ENCODE measurements at places on chromosomes 5 and 9.
A peak's percentile ranks its signal among the peaks of the same experiment; 100 is the strongest.

GRCh38 chr9:93130861-93131481, 3.1 kb downstream of the NINJ1 start:
- DNase-seq: no peak

DNA sequence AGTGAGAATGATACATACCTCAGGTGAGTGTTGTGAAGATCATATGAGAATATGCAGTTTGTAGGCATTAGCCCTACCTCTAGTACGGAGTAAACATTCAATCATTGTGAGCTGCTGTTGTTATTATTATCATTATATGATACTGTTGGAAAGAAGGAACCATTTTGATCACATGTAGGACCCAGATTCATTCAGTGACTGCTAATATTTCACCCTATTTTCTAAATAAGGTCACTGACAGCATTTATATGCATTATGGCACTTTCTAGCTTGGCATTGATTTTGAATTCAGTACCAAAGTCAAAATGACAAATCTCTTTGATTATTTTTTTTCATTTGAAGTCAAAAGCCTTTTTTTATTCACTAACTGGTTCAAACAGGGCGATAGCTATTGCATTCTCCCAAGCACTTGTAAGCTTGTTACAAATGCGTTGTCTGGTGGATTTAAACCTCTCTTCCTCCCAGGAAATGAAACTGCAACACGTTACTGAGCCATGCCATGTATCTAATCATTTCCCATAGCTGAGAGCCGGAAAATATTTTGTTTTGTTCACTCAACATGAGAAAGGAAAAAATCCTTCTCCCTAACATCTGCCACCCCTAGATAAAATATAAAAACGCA, 320.8 kb upstream of the SGCD start:
- DNase-seq: no peak

DNA sequence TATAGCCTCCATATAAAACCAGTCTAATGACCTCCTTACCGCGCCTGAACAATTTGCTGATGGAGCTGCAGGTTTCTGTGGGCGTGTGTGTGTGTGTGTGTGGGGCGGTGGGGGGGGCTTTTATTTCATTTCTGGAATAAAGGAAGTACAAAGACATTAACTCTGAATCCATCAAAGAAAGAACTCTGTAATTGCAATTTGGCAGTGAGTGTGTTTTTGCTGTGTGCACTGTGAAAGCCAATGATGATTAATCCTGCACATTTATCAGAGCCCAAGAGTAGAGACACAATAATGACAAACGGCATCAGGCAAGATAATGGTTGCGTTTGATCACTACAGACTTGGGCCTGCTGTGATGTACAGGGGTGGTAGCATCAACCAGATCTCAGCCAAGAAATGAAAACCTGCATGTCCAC, 29.3 kb upstream of the NDFIP1 start:
- DNase-seq: no peak

- no peak for DNase-seq
Measured at GRCh38 chr9:102875687-102876086, 119.4 kb upstream of the CYLC2 start.

- no peak for DNase-seq
Measured at GRCh38 chr5:92560698-92561401, 1020.2 kb downstream of the NR2F1-AS1 start.

GRCh38 chr9:98916660-98917059, 27.0 kb upstream of the COL15A1 start:
- DNase-seq: no peak

DNA sequence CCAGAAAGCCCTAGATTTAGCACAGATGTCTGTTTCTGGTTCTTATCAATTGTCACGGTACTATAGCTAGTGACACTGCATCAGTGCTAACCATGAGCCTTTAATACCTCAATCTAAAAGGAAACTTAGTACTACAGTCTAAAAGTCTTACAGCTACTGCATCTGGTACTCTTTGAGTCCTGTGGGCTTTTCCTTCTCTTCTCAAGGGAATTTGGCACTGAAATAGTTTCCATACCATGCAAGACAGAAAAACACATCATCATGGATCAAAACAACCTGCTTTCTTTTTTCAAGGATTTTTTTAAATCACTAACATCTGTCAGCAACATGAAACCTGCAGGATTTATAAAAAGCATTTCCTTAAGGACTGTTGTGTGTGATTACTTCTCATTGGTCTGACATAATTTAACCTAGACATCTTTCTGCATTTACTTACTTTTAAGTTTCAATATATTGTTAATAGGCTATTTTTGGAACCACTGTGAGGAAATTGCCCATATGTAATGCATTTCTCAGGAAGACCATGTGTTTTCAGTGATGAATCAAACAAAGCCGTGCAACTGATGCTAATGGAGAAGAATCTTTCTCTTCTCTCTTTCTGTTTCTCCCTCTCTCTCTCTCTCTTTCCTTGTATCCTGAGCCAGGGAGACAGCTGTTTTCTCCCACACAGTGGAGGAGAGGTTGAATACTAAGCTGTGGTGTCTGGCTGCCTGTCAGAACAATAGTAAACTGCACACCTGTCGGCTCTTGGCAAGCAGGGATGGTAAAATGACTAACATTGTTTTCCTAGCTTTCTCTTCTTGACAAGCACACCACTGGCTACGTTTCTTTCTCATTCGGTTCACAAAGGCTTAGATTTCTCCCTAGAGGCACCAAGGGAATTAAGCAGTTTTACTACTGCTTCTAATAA, 273.4 kb downstream of the CSNK1G3 start:
- peak; percentile 56 for DNase-seq

- no peak for DNase-seq
Measured at GRCh38 chr9:135820661-135821060, 86.7 kb downstream of the CAMSAP1 start.

- DNase-seq: no peak
Measured at GRCh38 chr9:134227451-134228411, 63.4 kb upstream of the RNU6ATAC start.

GRCh38 chr9:135586601-135587109, 25.1 kb downstream of the PAEP start:
- DNase-seq: no peak

- no peak for DNase-seq
Measured at GRCh38 chr5:73295921-73296320, 122.9 kb downstream of the TMEM174 start.

GRCh38 chr5:162248107-162248713, 180.6 kb downstream of the GABRG2 start:
- no peak for DNase-seq

- DNase-seq: no peak
Measured at GRCh38 chr9:127926906-127927200, 3.7 kb downstream of the PIP5KL1 start.

DNA sequence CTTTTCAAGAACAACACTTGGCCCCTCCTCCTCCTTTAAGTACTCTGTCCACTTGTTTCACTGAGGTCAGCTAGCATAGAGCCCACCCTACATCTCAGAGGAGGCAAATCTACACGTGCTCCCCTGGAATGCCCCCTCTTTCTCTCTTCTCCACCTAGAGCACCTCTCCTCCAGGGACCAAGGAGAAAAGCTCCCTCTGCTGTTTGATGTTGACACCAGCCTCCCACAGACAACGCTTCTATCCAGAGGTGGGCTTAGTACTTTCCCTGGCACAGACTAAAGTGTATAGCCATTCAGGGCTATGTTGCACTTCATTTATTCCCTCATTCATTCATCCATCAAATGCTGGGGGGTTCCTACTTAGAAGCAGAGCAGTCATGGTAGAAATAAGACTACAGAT, 68.2 kb upstream of the TAF1L start:
- no peak for DNase-seq

DNA sequence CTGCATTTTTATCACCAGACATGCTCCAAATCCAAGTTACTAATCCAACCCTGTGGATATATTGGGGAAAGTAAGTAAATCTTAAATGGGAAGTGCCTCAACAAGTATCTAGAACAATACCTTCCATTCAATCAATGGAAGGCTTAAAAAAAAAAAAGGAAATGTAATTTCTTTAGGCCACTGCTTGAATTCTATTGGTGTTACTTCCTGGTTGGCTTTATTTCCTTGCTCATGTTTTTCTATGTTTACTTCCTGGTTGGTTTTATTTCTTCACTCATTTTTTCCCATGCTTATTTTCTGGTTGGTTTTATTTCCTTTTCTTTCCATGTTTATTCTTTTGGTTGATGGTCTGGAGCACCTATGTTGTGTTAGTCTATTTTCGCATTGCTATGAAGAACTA, 363.9 kb downstream of the KDM4C start:
- DNase-seq: no peak

DNA sequence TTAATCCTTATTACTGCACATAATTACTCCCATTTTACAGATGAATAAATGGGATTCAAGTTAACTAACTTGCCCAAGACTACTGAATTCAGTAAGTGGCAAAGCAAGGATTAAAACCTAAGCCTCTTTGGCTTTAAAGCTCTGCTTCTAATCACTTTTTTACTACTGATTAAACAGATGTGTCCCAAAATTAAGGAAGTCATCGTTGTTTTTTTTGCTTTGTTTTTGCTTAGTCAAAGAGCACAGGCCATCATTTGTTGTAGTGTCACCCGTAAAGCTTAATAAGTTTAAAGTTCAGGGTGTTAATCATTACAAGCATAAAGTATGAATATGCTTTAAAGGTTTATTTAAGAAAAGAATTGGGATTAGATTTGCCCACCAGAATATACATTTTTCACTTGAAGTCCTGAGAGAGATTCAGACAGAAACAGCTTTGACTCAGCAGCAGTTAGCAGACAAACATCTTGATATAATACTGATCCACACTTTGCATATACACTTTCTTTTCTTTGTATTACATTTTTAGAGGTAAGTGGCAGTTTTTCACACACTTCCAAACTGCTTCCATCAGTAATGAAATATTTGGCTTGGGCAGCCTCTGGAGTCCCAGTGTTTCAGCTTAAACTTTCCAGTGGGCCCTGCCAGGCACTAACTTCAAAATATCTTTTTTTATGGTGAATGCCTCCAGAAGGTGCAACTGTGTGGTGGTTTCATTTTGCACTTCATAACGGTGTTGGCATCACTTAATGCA, 52.7 kb downstream of the PIK3R1 start:
- no peak for DNase-seq

GRCh38 chr5:9739135-9739534, 109.0 kb upstream of the TAS2R1 start:
- no peak for DNase-seq

- DNase-seq: no peak
Measured at GRCh38 chr9:90368928-90369327, 273.7 kb downstream of the DIRAS2 start.

DNA sequence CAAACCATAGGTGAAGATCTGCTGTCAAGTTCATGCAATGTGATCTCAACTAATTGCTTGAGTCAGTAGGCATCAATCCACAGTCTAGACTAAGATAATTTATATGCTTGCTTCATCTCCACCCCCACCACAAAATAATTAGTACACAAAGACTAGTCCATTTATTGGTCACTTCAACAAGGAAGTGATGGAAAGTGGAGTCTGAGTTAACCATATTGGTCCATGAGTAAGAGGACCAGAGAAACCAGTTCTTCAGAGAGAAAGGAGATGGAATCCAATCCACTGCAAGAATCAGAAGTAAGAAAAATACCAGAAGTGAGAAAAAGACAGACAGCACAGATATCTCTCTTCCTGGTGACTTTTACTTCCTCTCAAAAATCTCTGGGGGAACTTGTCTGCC, 366.5 kb downstream of the CHSY3 start:
- DNase-seq: no peak

DNA sequence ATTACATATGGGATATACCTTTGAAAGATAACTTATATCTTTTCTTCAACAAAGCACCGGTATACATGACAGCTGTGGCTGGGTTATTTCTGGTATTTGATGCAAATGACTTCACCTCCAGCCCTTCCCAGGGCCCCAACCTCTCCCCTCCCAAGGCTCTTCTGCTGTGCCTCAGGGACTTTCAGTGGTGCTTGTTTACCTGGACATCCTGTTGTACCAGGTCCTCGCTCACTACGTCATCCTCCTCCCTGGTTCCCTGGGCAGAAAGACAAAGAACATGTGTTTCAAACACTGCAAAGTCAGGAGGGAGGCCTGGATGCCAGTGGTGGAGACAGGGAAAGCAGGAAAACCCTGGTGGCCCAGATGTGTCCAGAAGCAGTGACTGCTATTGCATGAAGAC, 23.4 kb downstream of the ANXA6 start:
- DNase-seq: no peak

DNA sequence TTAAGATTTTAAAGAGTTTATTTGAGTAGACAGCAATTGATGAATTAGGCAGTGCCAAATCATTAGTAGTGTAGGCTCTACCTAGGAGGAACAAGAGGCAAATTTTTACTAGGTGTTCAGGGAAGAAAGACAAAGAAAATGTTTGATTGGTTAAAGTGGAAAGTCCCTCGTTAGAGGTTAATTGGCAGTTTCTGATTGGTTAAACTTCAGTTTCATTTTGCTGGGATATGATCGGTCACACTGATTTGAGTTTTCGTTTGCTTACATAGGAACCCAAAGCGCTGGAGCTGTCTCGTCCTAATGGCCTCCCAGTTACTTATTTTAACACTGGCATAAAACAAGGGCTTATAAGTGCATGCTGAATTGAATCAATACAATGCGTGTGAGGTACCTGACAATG, 15.1 kb downstream of the DMAC1 start:
- no peak for DNase-seq

DNA sequence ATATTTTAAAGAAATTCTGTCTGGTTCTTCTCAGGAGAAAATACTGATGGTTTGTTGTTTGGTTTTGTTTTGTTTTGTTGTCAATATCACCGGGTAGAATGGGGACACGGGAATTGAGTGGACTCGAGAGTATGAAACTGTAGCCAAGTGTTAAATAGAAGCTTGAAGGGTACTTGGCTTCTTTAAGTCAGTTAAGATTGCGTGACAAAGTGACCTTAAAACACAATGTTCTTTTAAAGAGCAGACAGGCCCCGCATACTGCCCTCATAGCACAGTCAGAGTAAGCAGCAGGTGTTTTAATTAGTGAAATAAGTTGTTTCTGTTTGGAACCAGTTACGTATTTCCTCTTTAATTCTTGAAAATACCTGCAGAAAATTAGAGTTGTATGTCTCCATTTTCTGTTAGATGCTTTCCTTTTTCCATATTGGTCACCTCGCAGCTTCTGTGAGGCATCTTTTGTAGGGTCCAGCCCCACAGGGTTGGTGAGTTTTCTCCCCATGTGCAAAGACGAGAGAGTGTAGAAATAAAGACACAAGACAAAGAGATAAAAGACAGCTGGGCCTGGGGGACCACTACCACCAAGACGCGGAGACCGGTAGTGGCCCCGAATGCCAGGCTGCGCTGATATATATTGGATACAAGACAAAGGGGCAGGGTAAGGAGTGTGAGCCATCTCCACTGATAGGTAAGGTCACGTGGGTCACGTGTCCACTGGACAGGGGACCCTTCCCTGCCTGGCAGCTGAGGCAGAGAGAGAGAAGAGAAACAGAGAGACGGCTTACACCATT, 9.6 kb downstream of the TRIP13 start:
- no peak for DNase-seq

DNA sequence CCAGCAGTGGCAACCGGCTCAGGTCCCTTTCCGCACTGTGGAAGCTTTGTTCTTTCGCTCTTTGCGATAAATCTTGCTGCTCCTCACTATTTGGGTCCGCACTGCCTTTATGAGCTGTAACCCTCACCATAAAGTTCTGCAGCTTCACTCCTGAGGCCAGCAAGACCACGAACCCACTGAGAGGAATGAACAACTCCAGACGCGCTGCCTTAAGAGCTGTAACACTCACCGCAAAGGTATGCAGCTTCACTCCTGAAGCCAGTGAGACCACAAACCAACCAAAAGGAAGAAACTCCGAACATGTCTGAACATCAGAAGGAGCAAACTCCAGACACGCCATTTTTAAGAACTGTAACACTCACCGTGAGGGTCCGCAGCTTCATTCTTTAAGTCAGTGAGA, 103.5 kb downstream of the GLIS3 start:
- DNase-seq: no peak
